ENCODE measurements at places on chromosomes 2 and 18.

- DNase-seq, result no peak
Measured at GRCh38 chr2:125207431-125207830, 1182.3 kb downstream of the CNTNAP5 start.

DNA sequence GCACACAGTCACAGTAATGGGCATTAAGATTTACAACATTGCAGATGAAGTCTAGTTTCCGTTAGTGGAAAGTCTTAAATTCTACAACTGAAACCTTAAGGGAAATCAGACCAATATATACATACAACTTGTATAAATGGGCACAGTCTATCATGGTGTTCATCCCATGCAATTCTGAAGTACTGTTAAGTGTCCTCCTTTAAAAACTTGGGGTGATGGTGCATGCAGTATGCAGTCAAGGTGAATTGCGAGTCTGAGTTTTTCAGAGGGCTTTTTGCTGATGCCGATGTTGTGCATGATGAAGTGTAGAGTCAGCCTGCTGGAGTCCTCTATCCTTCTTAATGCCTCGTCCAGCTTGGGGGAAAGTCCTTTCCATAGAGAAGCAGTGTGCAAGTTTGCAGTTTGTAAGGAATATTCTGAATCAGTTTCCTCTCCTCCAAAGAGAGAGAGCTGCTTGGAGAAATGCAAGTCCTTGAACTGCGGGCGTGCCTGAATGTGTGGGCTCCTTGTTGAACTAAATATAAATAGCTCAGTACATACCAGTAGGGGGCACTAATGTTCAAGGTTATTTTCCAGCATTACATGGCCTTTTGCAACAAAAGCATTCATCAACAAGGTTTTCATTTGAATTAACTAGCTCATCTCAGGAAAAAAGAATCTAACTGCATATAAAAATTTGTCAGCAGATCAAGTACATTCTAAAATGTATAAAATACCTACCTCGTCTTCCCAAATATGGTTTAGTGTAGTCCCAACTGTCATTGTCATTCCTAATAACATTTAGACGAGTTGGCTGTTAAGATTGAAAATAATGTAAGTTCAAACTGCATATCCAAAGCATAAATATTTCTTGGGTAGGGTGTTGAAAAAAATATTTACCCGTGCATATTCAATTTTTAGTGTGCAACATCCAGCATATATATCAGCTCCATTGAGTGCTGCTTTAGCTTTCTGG is 21.3 kb downstream of the HNRNPLL start:
- peak; percentile 72 for DNase-seq

- DNase-seq, result peak; percentile 52
Measured at GRCh38 chr2:46364797-46365457, 67.7 kb downstream of the EPAS1 start.

GRCh38 chr2:60739156-60739555 is 16.9 kb upstream of the PAPOLG start:
- DNase-seq, result no peak

GRCh38 chr2:18346344-18346743 is 214.1 kb downstream of the RDH14 start:
- no peak for DNase-seq

DNA sequence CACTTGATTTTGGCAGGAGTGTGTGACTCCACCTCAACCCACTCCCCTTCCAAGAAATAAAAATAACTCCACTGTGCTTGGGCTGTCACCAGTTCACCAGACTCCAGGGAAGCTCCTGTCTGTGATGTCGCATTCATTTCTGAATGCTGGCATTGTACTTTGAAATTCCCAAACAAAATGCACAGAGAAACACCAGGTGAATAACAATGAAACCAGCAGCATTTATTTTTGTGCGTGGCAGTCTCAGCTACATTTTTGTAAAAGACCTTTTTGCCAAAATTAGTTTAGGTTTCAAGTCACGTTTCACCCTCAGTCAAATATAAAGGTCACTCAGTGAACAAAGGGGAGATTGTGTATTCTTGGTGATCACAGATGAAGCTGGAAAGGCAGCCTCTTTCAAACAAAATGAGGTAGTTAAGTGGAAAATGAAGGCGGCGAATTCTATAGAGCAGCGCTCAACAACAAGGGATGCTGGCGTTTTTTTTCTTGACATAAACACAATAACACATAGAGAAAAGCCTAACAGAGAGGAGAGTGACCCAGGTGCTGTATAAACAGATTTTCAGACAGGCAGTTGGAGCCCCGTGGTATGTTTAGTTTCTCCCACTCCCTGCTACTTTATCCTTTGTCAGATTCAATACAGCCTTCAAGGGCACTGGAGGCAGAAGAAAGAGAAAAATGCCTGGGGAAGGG is 210.3 kb upstream of the GCFC2 start:
- peak; percentile 90 for DNase-seq

GRCh38 chr2:229335330-229335729 is 64.2 kb upstream of the PID1 start:
- DNase-seq, result peak; percentile 29

- DNase-seq, result no peak
Measured at GRCh38 chr2:16645775-16646559, 19.7 kb downstream of the CYRIA start.

DNA sequence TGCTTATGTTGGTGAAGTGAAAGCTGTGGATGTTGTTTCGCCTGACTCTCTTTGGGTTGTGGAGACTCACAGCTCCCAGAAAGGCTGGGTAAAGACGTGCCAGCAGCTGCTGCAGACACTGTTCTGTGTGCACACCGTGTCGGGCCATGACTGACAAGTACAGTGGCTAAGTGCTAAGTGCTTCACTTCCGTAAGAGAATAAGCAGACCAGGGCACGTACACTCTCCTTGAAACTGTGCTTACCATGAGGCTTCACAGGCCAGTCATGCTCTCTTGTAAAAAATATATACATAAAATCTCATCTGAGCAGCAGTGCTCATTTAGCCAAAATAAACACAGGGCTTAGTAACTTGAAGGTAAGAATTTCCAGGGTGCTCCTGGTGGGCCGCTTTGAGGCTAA is 86.0 kb downstream of the NRP2 start:
- DNase-seq, result peak; percentile 87

DNA sequence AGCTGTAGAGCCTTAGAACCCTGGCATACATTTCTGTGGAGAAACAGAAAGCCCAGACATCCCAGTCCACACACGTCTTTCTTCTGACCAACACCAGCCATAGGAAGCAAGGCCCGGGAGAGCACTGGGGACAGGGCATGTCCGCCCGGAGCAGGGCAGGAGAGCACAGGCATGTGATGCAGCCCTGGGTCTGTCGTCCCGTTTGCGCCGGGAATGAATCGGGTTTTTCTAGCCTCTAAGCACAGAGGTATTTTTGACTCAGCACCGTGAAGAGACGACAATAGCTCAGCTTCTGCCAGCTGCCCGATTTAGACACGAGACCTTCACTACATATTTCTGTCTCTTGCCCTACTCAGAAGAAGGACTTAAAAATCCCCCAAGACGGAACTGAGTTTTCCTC is 7.3 kb upstream of the AMMECR1L start:
- DNase-seq, result no peak

DNA sequence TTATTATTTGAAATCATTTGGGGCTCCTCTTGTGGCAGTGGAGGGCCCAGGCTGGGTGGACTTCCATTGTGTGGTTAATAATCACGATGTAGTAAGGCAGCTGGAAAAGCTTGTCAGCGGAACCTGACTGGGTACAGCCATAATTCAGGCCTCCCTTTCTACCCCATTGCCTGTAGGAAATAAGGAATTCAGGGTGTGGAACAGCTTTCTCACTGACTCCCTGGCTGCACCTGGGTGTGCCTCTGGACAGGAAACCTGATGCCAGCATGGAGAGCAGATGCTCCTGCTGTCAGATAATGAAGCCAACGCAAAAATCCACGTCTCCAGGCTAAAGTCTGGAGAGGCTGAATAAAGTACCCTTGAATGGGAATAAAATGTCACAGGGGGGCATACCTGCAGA is 44.2 kb downstream of the LYPD6B start:
- peak; percentile 79 for DNase-seq

DNA sequence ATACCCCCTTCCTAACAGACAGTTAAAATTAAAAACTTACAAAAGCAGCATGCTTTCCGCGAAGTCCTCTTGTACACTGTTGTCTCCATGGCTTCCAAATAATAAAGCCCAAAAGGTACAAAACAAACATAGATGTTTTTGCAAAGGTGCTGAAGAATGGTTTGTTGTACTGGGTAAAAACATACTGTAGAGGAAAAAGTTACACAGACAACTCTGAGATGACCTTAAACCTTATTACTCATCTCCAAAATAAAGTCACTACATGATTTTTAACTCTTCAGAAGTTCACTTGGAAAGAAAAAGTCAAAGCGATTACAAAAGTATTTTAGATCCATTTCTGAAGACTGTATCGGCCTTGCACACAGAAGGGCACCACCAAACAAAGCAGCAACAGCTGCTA is 6.1 kb downstream of the SLC35F5 start:
- no peak for DNase-seq

DNA sequence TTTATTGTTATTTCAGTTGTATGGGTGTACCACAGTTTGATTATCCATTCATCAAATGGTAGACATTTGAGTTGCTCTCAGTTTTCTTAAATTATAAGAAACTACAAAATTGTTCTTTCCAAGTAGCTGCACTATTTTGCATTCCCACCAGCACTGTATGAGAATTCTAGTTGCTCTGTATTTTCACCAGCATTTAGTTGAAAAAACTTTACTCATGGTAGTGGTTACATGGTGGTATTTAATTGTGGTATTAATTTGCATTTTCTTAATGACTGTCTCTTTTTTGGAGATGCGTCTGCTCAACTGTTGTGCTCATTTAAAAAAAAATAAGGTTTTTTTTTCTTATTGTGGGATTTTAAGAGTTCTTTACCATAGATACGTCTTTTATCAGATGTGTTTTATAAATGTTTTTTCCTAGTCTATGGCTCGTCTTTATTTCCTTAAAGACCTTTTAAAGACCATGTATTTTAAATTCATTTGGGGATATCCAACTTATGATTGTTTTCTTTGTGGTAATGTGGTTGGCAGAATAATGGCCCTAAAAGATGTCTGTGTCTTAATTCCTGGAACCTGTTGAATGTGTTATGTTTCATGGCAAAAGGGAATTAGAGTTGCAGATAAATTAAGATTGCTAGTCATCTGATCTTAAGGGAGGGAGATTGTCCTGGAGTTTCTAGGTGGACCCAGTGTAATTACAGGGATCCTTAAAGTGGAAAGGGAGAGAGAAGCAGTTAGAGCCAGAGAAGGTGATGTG is 37.4 kb downstream of the UBE2F start:
- no peak for DNase-seq

DNA sequence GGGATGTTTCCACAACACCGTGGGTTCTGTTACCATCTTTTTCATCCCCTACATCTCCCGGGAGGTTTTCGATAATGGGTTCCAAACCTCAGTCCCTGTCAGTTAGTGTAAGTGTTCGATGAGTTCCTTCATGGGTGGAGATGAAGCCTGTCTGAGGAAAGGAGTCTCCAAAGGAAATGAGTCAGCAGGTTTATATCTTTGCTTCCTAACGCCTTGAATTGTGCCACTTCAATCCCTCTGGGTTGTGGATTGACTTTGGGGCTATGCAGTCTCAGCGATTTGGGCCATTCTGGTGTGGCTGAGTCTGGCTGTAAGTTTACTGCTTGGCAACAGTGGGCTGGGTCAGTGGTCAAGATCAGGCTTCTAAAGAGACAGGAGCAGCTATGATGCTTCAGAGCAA is 1.2 kb downstream of the SERPINB5 start:
- DNase-seq, result no peak

DNA sequence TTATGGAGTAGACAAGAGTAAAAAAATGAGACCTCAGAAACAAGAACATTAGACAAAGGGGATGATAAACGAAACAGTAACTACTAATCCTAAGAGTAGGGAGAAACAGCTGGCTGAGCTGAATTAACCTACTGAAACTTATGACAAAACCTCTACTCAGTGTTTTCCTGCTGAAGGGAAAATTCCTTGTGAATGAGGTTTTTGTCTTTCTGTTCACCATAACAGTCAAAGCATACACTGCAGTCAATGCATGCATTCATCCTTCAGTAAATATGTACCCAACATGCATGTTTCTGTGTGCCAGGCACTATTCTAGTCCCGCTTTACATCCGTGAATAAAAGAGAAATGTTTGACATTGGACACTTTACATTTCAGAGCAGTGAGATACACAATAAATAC is 805.6 kb upstream of the KLHL29 start:
- no peak for DNase-seq

DNA sequence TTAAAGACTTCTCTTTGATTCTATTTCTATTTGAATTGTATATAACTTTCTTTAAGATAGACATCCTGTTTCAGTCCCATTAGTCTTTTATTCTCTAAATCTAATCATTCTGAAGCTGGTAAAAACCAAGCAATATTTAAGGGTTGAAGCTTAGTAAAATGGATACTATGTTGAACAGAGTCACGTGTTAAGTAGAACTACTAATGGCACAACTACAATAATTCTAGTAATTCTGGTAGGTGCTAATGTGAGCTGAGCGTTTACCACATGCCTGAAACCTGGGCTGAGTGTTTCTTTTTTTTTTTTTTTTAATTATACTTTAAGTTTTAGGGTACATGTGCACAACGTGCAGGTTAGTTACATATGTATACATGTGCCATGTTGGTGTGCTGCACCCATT is 8.9 kb upstream of the AFF3 start:
- no peak for DNase-seq

GRCh38 chr18:59180150-59180845 is 39.7 kb upstream of the GRP start:
- no peak for DNase-seq

DNA sequence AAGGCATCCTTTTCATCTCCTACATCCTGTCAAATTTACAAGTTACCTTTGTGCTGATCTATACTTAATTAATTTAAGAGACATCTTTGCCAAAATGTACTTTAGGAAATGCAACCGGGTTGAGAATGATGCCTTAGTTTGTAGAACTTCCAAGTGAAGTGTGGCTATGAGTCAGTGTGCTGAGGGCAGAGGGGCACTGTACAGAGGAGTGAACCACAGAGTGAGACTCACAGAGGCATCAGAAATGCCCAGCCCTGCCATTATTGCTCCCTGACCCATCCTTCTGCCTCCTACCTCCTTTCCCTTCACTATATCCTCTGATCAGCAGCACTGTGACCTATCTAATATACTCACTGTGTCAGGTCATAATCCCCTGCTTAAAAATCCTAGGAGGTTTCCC is 320.1 kb downstream of the LRRTM1 start:
- DNase-seq, result no peak
